ENCODE measurements at places on chromosomes 12 and 14.
A peak's percentile ranks its signal among the peaks of the same experiment; 100 is the strongest.

DNA sequence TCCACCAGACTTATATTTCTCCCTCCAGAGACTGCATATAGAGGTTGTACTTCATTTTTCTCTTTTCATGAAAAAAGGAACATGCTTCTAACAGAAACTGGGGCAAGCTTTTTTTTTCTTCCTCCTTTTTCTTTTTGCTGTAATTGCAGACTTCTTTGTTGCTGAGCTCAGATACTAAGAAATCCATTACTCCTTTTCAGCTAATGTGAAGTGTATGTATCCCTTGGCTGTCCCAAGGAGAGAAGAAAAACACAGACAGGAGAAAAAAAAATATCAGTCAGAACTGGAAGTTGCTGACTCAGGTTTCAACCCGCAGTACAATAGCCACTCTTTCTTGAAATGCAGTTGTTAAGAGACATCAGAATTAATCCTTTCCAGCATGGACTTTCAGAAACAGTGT, 1248.4 kb downstream of the LRFN5 start:
- DNase-seq, result no peak

DNA sequence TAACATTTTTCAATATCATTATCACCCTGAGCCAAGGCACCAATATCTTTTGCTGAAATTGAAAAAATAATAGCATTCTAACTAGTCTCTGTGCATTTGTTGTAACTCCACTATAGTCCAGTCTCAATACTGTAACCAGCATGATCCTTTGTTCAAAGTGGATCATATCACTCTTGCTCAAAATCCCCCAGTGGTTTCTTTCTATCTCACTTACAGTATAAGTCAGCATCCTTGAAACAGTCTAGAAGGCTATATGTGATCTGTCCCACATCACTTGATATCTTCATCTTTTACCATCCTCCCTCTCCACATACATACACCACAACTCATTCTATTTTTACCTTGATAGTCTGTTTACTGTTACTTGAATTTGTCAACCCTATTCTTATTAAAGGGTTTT, 435.7 kb downstream of the CCER1 start:
- no peak for DNase-seq

- no peak for DNase-seq
Measured at GRCh38 chr12:32255588-32255987, 143.8 kb upstream of the FGD4 start.

DNA sequence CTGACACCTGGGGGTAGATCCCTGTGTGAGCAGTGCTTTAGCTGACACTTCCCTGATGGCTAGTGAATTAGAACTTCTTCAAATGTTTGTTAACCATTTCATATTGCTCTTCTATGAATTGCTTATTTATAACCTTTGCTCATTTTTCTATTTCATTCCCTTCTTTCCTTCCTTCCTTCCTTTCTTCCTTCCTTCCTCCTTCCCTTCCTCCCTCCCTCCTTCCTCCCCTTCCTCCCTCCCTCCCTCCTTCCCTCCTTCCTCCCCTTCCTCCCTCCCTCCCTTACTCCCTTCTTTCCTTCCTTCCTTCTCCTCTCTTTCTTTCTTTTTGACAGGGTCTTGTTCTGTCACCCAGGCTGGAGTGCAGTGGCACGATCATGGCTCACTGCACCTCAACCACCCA, 23.3 kb upstream of the CEP170B start:
- DNase-seq, result no peak

DNA sequence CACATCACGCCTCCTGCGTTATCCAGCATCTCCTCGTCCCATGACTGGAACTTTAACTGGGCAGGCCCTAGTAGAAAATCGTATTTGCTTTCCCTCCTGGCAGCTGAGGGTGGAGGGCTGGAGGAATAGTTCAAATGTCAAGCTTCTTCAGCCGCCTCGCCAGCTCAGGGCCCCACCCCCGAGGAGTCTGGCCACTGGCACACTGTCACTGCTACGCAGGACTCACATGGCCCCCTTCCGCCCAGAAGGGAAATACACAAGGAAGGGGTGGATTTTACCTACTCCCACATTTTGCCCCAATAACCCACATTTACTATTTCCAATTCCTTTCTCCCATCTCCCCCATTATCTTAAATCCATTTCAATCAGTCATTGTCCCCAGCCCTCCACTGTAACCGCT, 8.6 kb downstream of the SLC6A13 start:
- DNase-seq, result no peak

DNA sequence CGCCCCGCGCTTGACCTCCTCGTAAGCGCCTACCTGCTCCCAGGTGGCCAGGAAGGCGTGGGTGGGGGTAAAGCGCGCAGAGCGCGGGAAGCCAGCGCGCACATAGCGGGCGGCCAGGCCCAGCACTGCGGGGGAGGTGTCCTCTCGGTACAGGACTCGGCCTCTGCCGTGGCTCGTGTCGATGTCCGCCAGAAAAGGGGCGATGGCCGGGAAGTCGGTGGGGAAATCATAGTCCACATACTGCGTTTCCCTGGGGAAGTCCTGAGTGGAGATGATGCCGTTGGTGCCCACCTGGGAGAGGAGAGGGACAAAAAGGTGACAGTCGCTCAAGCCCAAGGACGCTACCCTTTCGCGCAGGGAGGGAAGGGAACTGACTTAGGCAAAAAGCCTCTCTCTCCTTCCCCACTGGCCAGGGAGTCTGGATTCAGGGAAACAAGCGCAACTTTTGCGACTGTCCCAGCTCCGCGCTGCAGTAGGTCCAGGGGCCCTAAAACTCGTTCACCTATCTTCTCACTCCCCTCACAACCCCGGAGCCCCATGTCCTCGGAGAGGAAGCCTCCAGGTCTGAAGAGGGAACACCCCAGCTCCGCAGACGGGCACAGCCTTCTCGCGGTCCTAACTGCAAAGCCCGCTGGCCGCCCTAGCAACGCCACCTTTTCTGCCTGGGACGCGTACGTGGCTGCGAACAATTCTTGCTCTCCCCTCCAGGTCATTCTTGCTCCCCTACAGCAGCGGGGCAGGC, 815 bp downstream of the NID2 start:
- DNase-seq, result peak; percentile 12

GRCh38 chr14:90599748-90600507, 203.1 kb downstream of the CALM1 start:
- DNase-seq, result no peak

- no peak for DNase-seq
Measured at GRCh38 chr12:129383956-129384355, 519.9 kb downstream of the TMEM132D start.

DNA sequence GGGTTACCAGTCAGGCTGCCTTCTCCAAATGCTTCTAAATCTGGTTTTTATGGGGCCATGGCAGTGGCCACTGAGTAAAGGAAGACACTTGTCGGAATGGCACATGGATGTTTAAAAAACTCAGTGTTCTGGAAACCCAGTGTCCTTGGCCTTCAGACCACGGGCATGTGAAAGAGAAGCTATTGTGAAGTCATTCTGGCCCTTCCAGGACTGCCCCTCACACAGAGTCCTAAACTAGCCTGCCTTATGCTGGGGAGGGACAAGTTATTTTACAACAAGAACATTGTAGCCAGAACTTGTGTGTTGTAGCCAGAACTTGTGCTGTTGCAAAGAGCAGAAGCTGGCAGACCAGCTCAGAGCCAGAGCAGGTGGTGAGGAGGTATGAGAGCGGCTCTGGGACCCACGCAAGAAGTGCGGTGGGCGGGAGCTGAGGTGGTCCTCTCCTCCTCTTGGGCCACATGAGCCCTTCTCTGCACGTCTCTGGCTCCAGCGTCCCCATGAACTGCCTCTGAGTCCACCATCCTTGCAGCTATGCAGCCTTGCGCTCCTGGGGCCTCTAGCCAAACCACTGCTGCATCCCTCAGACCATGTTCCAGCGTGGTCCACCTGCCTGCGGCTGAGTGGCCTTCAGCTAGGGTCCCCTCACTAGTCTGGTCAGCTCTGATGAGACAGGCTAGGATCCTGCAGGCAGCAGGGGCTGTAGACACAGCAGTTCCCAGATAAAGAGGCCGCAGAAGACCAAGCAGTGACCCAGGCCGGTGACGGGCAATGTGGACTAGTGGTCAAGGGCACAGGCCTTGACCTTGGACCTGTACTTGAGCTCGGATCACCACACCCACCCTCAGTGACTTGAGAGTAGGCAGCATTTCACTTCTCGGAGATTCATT, 32.5 kb downstream of the MMAB start:
- DNase-seq, result no peak

DNA sequence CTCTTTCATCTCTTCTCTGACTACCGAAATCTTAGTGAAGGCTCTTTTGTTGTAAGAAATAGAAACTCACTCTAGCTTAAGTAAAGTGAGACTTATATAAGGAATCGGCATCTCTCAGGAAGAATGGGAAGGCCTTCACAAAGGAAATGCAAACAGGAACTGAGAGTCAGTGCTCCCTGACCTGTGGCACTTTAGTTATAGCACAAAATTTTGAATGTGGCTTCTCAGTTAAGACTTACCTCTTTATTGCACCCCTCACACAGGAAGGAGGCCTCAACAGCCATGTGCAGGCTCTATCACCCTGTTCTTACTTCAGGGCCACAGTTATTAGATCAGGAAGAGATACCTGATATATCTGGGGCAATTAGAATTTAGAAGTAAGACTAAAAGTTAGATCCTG, 224.7 kb upstream of the EGLN3 start:
- DNase-seq, result no peak

DNA sequence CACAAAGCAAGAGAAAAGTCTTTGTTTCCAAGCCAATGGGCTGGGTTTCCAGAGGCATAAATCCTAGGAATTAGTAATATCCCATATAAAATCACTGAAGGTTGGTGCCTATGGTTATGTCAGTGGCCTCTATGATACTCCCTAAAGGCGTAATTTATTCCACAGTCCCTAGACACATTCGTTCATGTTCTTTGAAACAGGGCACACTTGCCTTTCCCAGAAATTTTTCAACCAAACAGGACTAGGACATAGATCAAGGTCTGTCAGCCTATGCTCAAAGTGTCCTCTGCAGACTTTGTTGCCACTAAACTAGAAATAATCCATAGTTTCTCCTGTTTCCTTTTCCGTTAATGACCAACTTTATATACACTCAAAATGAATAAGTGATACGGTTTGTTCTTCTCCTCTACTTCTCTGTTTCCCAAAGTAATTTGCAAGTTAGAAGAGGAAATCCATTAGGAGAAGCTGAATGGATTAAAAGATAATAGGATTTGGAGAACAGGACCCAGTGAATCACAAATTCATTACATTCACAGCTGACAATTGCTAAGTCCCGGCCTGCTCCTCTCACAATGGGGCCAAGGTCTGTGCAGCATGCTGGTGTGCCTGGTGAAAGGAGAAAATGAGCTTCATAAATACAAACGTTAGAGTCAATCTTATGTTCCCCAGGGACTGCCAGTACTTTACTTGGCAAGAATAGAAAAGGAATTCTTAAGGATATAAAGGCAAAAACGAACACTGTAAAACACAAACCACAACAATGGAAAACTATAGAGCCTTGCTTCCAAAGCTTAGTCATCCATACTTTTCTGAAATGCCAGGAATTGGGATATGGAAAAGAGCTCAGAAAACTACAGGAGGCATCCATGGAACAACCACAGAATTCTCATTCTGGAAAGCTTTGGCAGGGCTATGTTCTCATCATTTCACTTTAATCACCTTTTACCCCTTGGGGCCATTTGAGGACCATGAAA, 966.2 kb downstream of the NRXN3 start:
- DNase-seq, result no peak

DNA sequence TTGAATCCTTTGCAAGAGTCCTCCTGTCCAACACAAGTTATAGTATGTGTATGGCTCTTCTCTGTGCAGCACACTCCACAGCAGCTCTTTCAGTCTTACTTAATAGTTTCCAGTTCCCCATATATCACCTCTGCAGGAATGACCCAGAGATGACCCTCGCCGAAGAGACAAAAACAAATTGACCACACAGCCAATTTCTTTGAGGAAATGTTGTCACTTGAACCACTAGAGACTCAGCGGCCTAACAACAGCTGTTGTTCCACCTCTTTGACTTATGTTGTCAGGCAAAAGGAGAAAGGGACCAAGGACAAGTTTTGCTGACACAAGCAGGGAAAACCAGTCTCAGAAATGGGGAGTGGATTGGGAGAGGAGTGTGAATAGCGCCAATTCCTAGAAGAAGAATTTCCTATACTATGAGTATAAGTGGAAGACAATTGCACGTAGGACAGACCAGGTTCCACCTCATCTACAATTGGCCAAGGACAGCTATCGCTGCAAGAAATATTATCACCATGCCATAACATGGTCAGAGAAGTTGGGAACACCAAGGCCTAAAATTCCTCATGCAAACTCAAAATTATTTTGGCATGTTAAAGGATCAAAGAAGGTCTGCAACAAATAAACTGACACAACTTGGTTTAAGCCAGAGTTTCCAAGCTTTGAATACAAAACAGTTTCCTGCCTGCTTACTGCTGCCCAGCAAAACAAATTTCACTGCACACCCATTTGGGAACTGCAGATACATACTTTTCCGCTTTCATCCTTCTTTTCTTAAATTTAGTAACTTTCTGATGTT, 41.7 kb upstream of the ITPR2 start:
- no peak for DNase-seq

GRCh38 chr14:89289477-89289876, 127.6 kb downstream of the FOXN3 start:
- no peak for DNase-seq

- no peak for DNase-seq
Measured at GRCh38 chr12:71060426-71060825, 97.4 kb downstream of the TSPAN8 start.

DNA sequence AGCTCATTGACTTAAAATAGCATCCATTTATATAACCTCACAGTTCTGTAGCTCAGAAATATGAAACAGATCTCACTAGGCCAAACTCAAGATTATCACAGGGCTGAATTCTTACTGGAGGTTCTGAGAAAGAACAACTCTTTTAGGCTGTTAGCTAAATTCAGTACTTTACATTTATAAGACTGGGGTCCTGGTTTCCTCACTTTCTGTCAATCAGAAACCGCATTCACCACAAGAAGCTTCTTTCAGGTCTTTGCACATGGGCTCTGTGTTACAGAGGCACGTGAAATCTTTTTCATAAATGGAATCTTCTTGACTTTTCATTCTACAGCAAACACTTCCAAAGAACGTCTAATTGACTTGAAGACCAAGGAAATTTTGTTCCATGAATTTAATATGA, 876.3 kb upstream of the FOXG1 start:
- no peak for DNase-seq

DNA sequence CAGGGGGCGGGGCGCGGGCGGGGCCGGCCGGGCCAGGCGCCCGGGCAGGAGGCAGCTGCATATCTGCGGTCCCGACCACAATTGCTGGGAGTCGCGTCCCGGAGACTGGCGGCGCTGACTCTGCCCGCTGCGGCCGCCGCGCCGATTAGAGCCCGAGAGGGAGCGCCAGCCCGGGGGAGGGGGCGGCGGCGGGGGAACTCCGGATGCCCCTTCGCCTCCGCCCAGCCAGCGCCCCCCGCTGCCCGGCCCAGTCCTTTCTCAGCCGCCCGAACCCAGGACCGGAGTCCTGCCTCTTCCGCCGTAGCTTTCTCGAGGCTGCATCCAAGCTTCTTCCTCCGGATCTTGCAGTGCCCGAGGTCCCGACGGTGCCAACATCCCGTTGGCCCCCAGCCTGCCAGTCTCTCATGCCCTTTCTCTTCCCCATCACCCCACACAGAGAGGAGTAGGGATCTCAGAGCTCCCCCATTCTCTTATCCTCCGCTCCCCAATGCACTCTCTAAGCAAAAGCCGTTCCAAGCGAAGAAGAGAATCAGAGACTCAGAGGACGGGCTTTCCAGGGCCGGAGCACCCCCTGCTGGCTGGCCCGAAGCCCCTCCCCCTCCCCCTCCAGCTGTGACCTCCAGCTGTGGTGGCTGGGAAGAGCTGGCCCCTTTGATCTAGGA, 8.8 kb upstream of the SP7 start:
- DNase-seq, result peak; percentile 85

- no peak for DNase-seq
Measured at GRCh38 chr12:94242901-94243300, 94.5 kb downstream of the PLXNC1 start.

- no peak for DNase-seq
Measured at GRCh38 chr14:59583755-59584154, 7.1 kb upstream of the CCDC175 start.

- no peak for DNase-seq
Measured at GRCh38 chr12:21301-22189, 45.0 kb upstream of the IQSEC3 start.

Data from GM19239 (cell line).